ENCODE measurements at places on chromosomes 12 and 14.

GRCh38 chr12:57377103-57377840 is 53.6 kb downstream of the R3HDM2 start:
- no peak for DNase-seq

DNA sequence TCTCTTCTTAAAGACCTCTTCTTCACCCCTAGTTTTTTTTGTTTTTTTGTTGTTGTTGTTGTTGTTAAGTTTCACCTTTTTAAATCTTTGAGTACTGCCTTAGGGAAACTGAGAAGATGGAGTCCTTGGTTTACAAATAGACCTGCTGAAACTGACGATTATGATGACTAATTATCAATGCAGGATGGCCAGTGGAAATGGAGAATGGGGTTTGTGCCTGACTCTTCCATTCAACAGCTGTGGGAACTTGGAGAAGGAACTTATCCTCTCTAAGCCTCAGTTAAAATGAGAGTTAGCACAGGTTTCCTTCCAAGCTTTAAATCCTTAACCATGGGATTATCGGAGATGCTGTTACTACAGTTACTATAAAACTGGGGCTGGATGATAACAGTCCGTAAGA is 66.7 kb upstream of the PNMA1 start:
- DNase-seq: no peak

DNA sequence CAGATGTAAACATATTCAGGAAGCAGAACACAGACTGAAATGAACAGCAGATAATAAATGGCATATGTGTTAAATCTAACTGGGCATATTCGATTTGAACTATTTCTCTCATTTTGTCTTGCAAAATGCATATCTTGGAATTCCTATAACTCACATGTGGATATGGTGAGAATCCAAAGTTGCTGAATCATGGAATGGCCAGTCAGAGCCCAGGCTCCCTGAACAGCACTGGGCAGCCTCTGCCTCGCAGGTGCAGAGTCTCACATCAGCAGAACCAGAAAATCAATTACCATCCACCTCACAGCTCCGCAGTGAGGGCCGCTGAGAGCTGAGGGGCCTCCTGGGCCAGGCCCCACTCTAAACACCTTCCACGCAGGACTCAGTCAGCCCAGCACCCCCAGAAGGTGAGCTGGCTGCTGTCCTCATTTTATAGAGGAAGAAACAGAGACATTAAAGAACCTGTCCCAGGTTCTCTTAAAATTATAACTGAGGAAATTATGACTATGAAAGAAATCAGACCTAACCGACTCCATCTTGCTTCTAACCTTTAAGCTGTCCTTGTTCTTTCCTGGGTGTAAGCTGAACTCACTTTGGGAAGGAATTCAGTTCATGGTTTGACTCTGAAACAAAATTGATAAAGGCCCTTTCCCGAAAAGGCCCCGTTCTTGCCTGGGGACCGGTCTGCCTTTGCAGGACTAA is 269.1 kb upstream of the SFSWAP start:
- DNase-seq: no peak

DNA sequence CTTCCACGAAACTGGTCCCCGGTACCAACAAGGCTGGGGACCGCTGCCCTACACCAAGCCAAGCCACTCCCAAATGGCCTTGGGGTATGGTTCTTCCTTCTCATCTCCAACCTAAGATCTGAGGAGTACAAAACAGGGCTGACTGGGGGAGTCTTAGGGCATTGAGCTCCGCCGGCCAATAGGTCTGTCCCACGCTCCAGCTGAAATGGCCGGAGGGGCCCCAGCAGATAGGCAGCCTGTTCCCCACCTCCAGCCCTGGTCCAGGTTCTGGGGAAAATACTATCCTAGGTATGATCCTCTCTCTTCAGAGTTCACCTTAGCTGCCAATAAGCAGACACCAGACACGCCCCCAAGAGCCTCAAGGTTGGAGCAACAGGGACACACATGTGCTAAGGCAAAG is 90.2 kb downstream of the ACTN1 start:
- no peak for DNase-seq

DNA sequence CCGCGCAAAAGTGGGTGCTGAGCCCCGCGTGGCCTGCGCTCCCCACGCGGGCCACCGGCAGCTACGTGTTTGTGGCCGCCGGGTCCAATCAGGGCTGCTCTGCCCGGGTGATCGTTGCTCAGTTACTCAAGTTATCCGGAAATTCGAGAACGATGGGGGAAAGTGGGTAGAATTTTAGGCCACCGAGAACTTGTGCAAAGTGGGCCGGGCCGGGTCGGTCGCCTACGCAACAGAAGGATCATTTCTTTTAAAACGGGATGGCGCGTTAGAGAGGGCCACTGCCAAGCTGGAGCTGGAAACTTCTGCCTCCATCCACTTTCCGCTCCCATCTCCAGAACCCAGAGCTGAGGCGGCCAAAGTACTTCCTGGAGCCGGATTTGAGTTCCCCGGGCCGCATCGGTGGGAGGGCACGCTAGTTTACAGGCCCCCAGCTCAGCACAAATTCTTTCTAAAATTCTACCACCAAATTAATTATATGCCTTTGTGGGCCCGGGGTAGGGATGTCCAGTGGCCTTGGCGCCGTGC is 3.5 kb downstream of the RFX4 start:
- DNase-seq: no peak

DNA sequence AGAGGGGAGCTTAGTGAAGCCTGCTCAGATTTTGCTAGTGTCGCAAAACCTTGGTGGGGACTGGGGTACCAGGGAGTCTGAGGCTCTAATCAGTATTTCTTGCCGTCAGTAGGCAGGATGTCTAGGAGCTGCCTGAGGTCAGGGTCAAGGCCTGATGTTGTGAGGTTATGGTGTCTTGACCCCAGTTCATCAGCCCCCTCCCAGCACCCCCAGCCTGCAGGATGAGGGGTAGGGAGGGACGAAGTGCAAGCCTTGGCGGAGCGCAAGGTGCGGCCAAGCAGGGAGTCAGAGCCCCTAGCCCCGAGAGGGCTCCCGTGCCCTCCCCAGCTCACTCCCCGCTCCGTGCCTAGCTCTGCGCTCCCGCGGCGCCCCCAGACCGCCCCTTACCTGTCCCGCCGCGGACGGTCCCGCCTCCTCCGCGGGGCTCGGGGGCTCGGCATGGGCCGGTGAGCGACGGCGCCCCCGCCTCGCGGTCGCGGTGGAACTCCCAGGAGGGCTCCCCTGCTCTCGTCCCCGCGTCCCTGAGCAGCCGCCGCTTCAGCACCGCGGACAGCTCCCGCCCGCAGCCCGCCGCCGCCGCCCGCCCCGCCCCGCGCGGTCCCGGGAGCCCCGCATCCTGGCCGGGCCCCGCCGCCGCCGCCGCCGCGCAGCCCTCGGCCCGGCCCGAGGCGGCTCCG is 347 bp downstream of the SYNDIG1L start:
- DNase-seq: no peak

- no peak for DNase-seq
Observed at GRCh38 chr14:92914087-92914656, 8.8 kb upstream of the CHGA start.

DNA sequence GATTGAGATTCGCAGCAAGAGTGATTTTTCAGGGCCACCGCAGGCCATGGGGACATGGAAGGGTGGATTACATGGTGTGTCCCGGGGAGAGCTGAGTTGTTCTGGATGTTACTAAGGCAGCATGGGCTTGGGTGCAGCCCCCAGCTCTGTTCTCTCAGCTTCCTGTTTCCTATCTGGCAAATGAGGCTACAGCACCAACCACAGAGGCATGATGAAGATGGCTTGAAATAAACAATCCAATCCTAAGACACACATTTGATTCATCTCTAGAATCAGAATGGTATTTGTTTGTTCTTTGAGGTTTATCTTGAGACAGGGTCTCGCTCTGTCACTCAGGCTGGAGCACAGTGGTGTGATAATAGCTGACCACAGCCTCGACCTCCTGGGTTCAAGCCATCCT is 21.6 kb downstream of the GLTP start:
- DNase-seq: no peak

- no peak for DNase-seq
Observed at GRCh38 chr14:38618514-38618913, 362.6 kb upstream of the CLEC14A start.

All from retinal pigment epithelial cell (primary cell).